ENCODE measurements at places on chromosomes 1 and 21.

DNA sequence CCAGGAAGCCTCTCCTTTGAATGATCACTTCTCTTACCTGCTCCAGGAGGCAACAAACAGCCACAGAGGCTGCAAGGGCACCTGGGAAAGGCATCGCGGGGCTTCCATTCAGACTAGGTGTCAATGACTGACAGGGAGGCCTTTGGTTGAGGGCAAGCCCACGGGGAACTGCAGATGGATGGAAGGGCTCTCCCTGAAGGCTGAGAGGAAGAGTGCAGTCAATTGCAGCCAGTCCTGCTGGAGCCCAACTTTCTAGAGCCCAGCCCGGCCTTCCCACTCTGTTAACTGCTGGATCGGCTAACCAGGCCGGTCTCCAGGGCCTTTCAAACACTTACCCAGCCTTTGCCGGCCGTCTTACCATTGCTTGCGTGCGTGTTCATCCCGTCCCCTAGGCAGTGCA lies 89.3 kb downstream of the LACTBL1 start:
- DNase-seq: no peak

DNA sequence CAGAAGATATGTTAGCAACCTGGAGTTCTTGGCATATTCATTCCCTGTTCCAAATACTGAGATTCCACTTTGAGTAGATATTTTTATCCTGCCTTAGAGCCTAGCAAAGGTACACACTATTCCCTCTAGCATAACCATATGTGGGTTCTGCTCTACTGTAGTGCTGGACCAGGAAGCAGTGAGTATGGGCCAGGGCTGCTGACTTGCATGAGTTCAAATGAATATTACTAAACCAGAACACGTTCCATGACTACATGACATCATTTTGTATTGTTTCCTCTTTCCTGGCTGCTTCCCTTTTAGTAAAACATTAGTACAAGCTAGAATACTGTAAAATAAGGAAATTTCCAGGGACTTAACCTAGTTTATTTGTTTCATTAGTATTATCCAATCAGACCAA lies 41.1 kb downstream of the TNFSF18 start:
- no peak for DNase-seq

- no peak for DNase-seq
Observed at GRCh38 chr1:200636681-200637080, 16.1 kb upstream of the KIF14 start.

DNA sequence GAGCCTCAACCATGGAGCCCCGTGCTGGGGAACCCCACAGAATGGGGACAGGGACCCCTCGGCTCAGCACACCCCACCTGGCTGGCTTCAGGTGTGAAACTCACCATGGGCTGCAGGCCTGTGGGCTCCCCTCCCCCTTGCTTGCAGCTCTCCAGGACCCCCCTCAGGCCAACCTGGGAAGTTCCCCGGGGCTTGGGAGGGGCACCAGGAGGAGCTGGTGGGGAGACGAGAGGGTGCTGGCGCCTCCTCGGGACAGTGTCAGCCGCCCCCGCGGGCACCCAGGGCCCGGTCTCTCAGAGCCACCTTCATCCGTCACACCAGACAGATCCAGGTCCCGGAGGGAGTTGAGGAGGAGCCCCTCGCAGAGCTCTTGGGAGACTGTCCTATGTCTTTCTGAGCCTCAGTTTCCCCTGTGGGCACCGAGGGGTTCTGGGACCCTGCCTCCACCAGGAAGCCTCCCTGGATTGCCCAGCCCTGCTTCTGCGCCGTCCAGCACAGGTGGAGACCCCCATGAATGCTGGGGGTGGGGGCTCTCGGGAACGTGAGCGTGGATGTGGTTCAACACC lies 657 bp upstream of the TNFRSF18 start:
- DNase-seq: no peak

GRCh38 chr1:10510520-10511493 lies 36.1 kb downstream of the PEX14 start:
- peak; percentile 33 for DNase-seq

GRCh38 chr1:170365331-170365730 lies 166.6 kb upstream of the GORAB start:
- DNase-seq: no peak

GRCh38 chr1:145710291-145711027 lies 3.3 kb upstream of the PDZK1 start:
- no peak for DNase-seq

DNA sequence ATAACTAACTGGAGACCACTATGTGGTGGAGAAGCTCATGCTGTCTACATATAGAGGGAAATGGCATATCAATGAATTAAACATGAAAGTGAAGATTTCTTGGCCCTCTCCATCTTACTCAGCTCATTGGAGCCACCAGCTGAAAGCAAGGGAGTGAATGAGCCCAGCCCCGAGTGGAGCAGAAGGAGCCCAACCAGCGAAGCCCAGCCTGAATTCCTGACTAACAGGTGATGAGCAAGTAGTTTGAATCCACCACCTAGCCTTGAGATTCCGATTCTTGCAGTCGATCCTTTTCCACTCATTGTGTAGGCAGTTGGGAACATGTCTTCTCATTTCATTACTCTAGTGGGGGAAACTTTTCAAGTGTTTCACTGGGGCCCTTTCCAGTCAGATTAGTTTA lies 18.6 kb upstream of the ST6GALNAC3 start:
- no peak for DNase-seq

- peak; percentile 80 for DNase-seq
Observed at GRCh38 chr1:15703562-15703961, 19.4 kb downstream of the PLEKHM2 start.

DNA sequence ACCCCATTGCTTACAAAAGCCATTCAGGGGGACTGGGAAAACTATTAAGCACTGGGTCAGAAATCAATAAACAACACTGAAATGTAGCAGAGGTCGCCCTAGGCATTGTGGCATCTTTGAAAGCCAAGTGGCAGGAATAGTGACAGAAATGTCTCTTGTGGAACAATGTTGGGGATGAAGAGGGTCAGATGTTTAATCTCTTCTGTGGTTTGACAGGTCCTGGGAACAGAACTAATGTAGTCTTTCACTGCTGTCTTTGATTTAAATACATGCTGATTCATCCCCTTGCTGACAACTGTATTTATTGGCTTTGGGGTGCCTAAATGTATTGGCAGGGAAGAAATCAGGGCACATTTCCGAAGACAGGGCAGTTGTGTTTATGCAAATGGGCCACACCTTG lies 194.8 kb downstream of the ATG4C start:
- DNase-seq: no peak

DNA sequence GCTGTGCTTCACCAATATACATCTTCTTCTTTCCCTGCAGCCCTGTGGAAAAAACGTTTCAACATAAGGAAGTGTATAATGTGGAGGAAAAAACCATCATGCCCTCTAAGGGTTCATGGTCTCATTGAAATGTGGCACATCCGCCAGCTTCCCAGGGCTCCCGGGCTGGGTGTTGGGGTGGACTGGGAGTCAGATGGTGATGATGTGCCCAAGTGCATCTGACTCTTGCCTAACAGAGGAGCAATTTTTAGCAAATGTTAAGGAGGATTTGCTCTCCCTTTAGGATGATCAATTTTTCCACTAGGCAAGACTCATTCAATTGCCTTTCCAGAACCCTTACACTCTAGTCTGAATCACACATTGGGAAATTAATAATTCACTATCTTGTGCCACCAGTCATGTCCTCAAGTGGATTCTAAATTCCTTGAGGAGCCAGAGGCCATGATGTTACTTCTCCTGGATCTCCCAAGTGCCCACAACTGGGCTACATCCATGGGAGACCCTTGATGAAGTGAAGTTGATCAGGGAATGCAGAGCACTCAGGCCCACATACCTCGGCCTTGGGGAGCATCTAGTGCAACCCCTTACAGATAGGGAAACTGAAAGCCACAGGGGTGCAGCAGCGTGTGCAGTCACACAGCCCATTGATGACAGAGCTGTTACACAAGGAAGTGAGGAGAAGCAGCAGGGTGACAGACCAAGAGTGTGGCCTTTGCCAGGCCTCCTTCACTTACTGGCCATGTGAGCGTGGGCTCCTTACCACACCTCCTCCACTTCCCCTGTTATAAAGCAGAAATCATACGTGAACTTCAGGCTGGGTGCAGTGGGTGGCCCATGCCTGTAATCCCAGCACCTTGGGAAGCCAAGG lies 100.0 kb upstream of the SLC44A3 start:
- no peak for DNase-seq

DNA sequence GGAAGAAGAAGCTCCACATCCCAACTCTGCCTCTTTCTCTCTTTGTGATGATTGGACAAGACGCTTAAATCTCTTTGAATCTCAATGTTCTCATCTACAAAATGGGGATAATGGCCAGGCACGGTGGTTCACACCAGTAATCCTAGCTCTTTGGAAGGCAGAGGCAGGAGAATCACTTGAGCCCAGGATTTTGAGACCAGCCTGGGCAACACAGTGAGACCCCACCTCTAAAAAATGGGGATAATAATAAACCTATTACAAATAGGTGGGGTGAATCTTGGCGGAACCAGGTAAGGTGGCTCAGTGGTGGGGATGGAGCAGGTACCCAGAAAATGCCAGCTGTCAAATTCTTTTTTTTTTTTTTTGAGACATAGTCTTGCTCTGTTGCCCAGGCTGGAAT lies 29.4 kb upstream of the ARHGEF10L start:
- DNase-seq: no peak

DNA sequence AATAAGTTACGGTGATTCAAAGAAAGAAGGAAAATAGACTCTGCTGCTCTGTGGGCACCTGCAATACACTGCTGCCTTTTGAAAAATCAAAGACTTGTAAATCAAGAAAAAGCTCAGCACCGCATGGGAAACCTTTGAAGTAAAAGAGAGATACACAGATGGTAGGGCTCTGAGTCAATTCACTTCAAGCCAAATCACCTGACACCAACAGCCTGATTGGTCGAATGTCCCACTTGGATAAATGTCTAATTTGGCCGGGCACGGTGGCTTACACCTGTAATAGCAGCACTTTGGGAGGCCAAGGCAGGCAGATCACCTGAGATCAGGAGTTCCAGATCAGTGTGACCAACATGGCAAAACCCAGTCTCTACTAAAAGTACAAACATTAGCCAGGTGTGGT lies 19.2 kb upstream of the RCAN3 start:
- no peak for DNase-seq

DNA sequence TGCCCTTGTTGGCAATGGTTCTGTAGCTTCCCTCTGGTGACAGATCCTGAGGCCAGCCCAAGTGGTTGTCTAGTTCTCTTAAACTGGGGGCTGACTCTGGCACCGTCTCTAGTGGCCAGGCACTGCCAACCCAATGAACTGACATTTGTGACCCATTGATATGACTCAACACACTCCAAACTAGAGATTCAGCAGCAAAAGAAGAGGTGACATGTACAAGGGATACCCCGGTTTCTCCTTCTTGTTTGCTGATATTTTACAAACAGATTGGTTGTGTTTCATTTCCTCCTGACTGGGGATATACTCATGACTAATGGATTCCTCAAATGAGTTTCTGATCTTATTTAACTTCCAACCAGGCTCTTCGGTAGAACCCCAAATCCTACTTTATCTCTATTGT lies 65.9 kb upstream of the DNAJC6 start:
- DNase-seq: no peak

DNA sequence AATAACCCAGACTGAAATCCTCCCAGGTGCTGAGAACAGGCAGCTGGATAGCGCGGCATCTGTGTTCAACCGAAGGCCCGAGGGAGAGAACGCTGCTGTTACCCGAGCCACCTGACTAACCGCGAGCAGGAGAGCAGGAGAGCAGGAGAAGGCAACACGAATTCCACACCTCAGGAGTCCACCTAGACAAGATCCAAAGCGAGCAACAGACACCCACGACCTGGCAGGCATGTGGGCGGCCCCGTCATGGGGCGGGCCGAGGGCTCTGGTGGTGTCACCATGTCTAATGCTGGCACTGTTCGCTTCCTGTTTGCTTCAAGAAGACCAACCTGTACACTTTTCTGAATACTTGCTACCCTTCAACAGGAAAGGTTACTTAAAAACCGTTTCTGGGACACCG lies 20.9 kb upstream of the SPATC1L start:
- no peak for DNase-seq

GRCh38 chr1:15802234-15802965 lies 5.0 kb downstream of the UQCRHL start:
- no peak for DNase-seq

- no peak for DNase-seq
Observed at GRCh38 chr1:214637722-214638458, 34.9 kb downstream of the CENPF start.

- peak; percentile 9 for DNase-seq
Observed at GRCh38 chr1:205748403-205749233, 1.4 kb downstream of the NUCKS1 start.

- DNase-seq: no peak
Observed at GRCh38 chr1:91685994-91686393, 185.3 kb downstream of the CDC7 start.

DNA sequence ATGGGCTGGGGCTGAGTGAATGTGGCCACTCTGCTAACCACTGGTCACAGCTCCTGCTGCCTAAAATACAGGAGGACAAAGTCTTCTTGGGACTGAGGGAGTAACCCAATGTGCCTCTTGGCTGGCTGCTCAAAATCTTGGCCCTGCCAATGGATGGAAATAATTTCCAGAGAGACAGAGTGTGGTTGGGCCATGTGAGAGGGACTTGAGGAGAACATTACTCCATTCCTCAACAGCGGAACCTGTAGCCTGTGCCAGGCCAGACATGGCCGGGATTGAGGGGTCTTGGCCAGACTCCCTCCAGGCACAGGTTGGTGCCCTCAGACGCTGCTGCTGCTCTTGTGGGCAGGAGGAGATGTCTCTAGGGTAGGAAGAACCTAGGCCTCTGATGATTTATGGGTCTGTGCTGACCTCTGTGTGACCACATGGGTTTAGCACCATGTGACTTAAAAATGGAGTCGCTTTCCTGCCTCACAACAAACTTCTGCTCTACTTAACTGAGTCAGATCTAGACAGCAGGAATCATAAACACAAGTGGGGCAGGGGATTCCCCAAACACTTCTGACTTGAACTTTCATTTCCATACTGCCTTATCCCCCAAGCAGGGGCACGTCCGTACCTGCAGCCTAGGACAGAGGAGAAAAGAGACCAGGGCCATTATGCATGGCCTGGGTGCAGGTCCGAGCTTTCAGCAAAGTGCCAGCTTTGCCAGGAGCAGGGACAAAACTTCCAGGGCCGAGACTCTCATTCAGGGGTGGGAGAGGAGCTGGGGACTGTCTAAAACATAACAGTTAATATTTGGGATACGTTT lies 79.2 kb downstream of the CD34 start:
- DNase-seq: no peak

GRCh38 chr1:67503974-67504373 lies 73.8 kb upstream of the SERBP1 start:
- no peak for DNase-seq

GRCh38 chr1:246338546-246338945 lies 168.5 kb downstream of the SMYD3 start:
- DNase-seq: no peak

Measured in H54 (cell line).